Activated naive CD4-positive, alpha-beta T cell (primary cell): ENCODE measurements at places on chromosomes 5 and 9.

DNA sequence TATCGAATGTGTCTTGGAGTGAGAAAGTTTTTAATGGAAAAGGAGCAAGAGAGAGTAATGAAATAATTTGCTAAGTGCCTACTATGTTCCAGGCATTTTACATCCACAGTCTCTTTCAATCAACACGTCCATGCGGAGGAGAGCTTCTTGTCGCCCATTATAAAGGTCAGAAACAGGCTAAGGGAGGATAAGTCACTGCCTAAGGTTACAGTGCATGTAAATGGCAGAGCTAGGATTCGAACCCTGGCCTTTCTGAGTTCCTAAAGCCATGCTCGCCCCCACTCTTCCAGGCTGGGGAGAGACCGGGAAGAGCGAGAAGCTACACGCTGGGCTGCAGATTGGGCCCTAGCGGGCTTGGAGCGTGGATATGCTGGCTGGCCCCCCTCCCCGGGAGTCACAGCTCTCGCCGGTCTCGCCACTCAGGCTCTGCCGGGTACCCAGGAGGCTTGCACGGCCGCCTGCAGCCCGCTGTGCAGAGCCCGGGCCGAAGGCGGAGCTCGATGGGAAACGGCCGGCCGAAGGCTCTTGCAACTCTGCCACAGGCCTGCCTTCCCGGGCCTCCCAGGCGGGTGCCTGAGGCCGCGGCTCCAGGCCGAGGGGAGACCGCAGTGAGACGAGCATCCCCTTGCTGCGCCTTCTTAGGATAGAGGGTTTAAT is 775 bp upstream of the LHX2 start:
- no peak for DNase-seq

DNA sequence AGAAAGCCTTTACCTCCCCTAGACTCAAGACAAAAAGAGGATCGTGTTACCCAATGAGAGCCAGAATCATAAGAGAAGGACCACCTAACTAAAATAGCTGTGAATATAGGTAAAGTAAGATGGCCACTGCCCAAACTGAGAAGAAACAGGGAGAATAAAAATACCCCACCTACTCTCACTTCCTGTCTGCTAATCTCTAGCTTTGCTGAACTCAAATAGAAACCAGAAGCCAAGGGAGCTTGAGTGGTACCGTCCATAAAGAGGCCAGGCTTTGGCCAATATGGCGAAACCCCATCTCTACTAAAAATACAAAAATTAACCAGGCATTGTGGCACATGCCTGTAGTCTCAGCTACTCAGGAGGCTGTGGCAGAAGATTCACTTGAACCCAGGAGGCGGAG is 123.0 kb upstream of the FST start:
- no peak for DNase-seq

DNA sequence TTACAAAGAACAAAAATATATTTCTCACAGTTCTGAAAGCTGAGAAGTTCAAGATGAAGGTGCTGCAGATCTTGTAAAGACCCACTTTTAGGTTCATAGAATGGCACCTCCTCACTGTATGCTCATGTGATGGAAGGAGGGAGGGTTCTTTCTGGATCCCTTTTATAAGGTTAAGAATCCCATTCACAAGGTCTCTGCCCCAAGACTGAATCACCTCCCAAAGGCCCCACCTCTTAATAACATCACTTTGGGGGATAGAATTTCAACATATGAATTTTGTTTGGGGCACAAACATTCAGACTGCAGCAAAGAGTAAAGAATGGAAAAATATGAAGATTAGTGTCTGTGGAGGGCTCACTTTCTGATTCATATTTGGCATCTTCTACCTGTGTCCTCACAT is 77.1 kb upstream of the PRR16 start:
- no peak for DNase-seq

DNA sequence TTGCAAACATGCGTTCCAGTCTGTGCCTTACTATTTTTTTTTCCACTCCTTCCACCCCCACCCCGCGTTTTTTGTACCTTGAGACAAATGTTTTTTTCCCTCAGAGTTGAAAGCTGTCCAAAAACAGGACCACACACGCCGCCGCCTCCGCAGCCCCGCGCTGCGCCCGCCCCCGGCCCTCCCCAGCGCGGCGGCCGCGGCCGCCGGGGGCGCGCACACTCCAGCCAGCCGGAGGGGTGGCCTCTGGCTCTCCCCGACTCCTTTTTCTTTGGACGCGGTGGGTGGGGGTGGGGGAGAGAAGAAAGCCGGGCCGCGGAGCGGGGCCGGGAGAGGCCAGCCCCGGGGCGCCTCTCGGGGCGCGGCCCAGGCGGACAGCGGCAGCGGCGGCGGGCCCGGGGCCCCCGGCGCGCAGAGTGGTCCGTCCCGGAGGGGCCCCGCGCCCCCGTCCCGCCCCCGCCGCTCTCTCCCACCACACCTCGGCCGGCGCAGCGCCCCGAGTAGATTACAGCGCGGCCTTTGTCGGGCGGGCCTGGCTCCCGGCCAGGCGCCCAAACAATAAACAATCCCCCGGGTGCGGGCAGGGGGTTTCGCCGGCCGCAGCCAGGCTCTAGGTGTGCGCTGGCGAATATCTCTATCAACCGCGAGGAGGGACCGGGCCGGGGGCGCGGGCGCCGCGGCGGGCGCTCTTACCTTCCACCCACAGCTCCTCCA is 10.9 kb downstream of the PTCH1 start:
- DNase-seq: no peak

DNA sequence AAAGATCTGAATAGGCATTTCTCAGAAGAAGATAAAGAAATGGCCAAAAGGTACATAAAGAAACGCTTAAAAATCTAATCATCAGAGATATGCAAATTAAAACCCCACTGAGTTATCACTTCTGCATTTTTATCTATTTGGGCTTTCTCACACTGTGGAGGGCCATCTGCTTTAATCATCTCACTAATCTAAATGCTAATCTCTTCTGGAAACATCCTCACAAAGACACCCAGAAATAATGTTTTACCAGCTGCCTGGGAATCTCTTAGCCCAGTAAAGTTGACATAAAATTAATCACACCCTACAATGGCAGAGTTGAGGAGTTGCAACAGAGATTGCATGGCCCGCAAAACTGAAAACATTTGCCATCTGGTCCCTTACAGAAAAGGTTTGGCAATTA is 407.9 kb upstream of the CYLC2 start:
- no peak for DNase-seq

DNA sequence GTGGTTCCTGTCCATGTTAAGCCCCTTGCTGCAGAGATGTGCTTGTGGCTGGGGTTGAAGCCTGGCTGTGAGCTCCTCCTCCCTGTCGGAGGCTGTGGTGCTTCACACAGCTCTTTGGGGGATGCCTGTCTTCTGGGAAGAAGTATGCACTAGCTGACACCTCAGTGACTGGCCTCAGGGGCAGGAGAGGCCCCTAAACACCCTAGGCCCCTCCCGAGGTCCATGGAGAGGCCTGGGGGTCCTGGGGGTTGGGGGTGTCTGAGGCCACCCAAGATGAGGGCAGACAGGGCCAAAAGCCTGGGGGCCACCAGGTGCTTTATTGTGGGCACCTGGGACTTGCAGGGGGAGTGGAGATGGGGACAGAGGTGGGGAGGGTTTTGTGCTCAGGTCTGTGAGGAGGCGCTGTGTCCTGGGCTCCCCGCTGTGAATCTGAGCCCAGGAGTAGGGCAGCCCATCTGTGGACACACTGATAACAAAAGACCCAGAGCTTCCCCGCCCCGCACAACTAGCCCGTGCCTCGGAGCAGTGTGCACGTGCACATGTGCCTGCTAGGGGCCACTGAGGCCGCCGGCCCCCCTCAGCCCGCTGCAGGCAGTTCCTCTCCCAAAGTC is 92.0 kb downstream of the PHF2 start:
- no peak for DNase-seq

GRCh38 chr9:111068383-111068730 is 30.1 kb upstream of the LPAR1 start:
- DNase-seq: no peak

GRCh38 chr5:19676895-19677294 is 311.1 kb downstream of the CDH18 start:
- no peak for DNase-seq

DNA sequence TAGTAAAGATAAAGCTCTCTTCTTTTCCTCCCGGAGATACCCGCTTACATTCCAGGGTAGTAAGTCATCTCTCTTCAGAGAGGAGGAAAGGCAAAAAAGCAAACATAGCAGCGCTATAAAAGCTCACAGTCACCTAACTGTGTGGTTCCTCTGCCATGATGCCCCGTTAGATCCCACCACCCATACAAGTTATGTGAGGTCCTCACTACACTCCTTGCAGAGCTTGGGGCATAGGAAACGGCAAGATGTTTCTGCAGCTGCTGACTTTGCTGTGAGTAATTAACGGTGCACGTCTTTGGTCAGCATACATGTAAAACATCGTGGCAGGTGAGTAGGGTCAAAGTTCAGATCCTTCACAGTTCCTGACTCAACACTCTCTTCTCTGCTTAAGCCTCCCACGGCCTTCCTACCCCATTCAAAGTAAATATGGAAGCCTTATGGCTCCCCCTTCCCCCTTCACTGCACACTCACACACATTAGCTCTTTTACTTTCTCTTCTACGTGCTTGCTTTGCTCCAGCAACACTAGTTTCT is 218.9 kb downstream of the DIRAS2 start:
- no peak for DNase-seq

DNA sequence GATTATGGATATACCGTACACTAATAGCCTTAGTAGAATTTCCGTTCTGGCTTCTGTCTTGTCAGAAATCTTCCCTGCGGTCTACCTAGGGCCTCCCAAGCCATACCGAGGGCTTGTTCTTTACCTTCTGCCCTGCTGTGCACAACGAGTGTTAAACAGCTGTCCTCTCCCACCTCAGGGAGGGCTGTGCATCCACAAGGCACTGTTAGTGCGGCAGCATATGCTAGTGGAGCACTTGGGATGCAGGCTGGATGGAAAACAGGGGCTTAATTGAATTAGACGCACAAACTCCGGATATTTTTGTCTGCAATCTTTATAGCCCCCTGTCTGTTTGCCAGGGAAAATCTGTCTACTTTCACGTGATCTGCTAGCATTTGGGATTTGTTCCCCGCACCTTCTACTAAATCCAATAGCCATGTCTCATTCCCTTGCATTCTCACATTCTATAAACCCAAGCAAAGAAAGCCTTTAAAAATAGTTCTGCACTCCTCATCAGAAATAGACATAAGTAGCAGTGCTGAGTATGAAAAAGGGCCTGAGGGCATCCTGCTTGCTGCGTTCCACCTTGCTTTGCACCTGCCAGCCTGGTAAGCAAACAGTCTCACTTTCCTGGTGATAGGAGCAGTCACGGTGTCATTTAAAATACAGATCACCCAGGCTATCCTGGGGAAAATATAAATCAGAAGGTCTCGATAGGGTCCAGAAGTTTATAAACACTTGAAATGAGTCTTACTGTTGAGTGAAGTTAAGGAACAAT is 382.6 kb downstream of the RASEF start:
- no peak for DNase-seq

GRCh38 chr5:148909766-148910165 is 83.4 kb downstream of the ADRB2 start:
- no peak for DNase-seq

GRCh38 chr9:128611600-128612394 is 44.9 kb downstream of the DYNC2I2 start:
- DNase-seq: no peak

- no peak for DNase-seq
Measured at GRCh38 chr5:150487199-150488061, 20.5 kb upstream of the NDST1 start.

GRCh38 chr5:133434336-133434735 is 178.0 kb downstream of the FSTL4 start:
- DNase-seq: no peak

- no peak for DNase-seq
Measured at GRCh38 chr5:39941416-39941815, 516.6 kb upstream of the DAB2 start.

- no peak for DNase-seq
Measured at GRCh38 chr5:17445185-17445584, 52.8 kb upstream of the TAF11L2 start.

DNA sequence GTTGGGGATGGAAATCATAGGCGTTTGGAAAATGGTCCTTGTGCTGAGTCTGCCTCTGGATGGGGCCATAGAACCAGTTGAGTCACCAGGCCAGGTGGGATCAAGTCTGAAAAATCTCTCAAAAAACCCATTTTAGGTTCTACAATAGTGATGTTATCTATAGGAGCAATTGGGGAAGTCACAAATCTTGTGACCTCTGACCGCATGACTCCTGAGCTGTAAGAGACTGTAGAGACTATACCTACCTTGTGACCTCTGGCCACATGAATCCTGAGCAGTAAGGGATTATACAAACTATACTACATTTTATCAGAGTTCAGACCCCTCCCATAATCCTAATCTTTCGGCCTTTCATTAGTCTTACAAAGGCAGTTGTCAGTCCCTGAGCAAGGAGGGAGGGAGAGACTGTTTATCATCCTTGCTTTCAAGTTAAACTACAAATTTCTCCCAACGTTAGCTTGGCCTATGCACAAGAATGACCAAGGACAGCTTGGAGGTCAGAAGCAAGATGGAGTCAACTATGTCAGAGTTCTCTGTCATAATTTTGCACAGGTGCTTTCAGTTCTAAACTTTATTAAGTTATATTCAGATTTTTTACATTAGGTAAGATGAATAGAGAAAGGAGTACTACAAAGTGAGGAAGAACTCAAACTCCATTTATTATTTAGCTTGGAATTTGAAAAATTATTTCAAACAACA is 11.5 kb upstream of the JMY start:
- no peak for DNase-seq

GRCh38 chr9:105206821-105207699 is 37.4 kb upstream of the SLC44A1 start:
- no peak for DNase-seq

- no peak for DNase-seq
Measured at GRCh38 chr5:67577424-67577823, 380.8 kb upstream of the CD180 start.

GRCh38 chr9:79955300-79955699 is 383.5 kb downstream of the TLE4 start:
- DNase-seq: no peak

GRCh38 chr5:150562832-150563231 is 54.9 kb downstream of the NDST1 start:
- DNase-seq: no peak

DNA sequence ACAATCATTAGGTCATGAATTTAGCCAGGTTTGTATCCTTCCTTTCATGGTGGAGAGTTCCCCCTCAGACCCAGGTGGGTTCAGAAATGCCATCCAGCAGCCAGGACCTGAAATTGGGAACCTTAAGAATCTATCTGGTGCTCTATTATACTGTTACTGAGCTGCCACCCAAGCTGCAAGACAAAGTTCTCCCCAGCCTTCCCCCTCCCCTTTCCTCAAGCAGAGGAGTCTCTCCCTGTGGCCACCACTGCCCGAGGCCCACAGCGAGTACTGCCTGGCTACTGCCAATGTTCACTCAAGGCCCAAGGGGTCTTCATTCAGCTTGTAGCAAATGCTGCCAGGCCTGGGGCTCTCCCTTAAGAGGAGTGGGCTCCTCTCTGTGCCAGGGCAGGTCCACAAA is 133.8 kb downstream of the TMEM38B start:
- DNase-seq: no peak

DNA sequence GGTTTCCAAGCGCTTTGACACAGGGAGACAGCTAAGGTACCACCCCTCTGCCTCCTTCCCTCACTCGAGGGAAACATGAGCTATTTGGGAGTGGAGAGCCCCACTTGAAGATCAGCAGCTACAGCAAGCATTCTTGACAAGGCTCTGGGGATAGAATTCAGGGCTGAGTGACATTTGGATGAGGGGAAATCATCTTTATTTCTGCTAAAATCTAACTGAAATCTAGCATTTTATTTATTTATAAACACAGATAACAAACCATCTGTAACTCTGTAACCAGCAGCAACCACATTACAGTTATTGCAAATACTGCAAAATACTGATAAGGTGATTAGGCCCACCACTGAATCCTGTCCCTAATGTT is 22.4 kb downstream of the RNF130 start:
- no peak for DNase-seq

- DNase-seq: no peak
Measured at GRCh38 chr9:87699835-87700234, 26.1 kb upstream of the CTSL start.
